SK-MEL-5 (cell line): ENCODE measurements at places on chromosomes 11 and 22.

- DNase-seq, result no peak
Observed at GRCh38 chr22:27754247-27754887, 47.2 kb downstream of the MN1 start.

DNA sequence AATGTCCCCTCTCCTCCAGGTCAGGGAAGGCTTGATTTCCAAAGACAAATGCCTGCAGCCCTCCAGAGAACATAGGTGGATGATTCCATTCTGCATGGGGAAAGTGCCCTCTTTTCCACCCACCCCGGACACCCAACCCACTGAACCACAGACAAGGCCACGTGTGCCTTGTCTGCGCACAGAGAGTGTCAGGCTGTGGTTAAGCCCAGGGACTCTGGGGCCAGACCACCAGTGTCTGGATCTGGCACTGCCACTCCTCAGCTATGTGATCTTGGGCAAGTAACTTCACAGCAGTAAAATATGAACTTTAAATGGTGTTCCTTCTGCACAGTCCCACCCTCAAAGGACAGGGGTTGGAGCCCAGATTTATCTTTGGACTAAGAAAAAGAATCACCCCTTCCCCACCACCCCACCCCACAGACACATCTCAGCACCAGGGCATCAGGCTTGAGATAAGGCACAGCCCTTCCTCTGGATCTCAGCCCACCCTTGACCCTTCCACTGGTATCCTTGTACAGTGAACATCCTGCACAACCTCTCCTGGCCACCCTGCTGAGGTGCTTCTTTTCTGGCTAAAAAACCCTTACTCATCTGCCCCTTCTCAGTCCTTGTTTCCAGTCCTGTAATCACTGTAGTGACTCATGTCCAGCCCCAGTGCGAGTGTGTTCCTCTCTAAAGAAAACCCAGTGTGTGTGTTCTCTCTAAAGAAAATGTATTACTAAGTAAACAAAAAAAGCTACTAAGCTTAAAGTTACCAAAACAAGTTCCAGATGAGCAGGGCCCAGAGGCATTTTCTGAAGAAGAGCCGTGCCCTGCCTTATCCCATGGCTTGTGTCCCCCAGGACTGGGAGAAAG is 1.9 kb upstream of the PTGDR2 start:
- DNase-seq, result no peak

DNA sequence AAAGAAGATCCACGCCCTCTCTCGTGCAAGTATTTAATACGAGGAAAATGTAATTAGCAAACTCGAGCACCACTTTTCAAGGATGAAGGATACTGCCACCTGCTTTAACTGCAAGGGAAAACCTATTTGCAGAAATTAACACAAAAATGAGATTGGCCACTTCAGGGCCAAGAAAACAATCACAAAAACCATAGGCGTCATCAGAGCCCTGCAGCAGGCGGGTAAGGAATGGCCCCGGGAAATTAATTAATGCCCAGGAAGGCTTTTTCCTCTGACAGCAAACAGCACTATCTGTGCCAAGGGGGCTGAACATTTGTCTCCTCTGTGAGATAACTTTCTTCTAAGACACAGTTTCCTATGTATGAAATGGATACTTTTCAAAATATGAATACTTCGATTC is 255.7 kb downstream of the CTTN start:
- DNase-seq, result no peak

DNA sequence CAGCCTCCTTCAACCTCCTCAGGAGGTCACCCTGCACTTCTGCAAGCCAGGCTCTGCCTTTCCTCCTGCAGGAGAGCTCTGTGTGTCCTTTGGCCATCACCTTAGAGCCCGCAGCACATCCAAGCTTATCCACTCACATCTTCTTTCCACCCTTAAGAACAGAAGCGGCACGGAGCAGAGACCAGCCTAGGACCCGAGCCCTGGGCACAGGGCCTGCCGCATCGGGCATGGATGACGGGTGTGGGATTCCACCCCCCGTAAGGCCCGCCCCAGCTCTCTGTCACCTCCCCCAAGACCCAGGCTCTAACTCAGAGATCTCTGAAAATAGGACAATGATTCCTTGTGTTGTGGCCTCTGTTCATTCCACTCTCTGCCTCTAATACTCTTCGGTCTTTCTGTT is 42.1 kb upstream of the PHF21B start:
- DNase-seq, result no peak

GRCh38 chr22:48619721-48620120 is 1208.0 kb downstream of the BRD1 start:
- no peak for DNase-seq
